ENCODE measurements at places on chromosomes 11 and 22.

DNA sequence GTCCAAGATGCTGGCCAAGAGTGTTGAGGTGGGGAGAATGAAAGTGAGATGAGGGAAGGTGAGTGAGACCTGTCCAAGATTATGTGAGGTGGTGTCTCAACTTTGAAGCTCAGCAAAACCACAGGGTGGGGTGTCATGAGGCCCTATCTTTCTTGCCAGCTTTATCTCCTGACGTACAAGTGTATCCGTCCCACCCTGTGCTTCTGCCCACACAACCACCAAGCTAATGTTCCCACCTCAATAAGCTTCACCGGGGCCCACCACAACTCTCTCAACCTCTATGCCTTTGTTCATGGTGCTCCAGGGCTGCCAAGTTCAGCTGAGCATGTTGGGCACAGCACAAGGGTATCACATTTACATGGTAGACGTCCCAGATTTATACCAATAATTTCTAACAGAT is 7.1 kb upstream of the TPST2 start:
- no peak for DNase-seq

GRCh38 chr11:83403691-83404389 is 117.7 kb upstream of the CCDC90B start:
- DNase-seq: no peak

GRCh38 chr11:9616042-9616675 is 42.7 kb downstream of the WEE1 start:
- DNase-seq: peak; percentile 15

- DNase-seq: no peak
Observed at GRCh38 chr11:66101066-66101464, 31.0 kb downstream of the PACS1 start.

DNA sequence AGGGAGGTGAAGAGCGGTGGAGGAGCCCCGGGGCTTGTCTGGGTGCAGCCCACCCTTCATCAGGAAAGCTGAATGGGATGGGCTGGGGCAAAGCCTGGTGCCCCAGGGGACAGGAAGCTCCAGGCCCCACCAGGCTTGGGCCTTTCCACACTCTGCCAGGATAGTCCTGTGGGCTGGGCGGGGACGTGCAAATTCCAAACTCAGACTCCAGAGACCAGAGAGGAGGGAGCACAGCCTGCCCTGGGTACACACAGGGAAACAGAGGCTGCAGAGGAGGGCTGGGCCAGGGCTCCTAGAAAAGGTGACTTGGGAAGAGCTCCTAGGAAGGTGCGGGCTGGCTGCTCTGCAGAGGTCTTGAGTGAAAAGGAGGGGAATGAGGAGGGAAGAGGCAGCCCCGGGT is 124.7 kb downstream of the MED15 start:
- DNase-seq: no peak

DNA sequence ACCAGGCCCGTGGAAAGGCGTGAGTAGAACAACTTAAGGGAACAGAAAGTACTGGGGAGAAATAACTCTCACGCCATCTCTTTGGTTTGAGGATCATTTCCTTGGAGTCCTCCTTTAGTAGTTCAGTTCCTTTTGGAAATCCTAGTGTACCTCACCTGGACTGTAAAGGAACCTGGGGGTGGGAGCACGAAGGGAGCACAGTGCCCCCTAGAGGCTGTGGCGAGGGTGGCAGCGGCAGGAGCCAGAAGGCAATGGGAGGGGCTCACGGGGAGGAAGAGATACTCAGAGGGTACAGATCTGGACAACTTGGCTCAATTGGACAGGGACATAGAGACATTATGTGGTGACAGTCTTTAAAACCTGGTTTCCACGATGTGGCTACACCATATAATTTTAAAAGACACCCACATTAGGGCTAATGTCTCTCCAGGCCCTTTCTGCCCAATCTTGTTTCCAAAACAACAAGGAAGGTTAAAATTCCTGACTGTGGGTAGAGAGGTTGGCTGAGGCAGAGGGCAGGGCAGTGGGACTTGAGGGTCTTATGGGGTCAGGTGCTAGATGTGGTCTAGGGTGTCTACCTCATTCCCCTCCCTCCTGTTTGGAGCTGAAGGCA is 87.0 kb downstream of the CSNK2A3 start:
- peak; percentile 55 for DNase-seq

DNA sequence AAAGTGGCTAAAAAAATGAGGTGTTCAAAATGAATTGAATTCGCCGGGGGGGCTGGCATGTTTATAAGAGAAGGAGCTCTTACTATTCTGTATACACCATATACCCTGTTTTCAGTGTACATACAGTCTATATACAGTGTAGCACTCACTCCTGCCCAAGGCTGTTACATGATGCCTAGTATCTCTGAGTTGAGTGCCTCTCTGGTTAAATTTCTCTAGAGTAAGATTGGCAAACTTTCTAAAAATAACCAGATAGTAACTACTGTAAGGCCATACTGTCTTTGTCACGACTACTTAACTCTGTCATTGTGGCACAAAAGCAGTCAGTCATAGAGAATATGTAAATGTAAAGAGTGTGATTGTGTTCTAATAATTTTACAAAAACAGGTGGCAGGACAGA is 58.1 kb downstream of the PHF21A start:
- DNase-seq: no peak

DNA sequence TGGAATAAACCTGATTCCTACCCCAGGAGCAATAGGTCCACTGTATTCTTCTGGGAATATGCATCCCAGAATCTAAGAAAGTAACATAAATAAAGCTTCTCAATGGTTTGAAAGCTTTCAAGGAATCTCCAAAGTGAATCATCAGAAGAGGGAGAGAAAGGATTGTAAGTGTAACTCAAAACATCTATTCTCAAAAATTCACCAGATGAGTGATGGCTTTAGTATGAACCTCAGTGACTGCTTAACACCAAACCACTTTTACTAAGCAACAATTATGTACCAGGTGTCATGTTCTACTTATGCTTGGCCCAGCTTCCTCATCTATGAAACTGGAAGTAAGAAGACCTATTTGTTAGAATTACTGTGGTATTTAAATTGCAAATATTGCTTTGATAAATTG is 7.4 kb downstream of the RAB38 start:
- DNase-seq: no peak

GRCh38 chr11:86046116-86046515 is 22.8 kb downstream of the PICALM start:
- DNase-seq: no peak

GRCh38 chr11:88050247-88050646 is 125.0 kb downstream of the RAB38 start:
- DNase-seq: no peak

DNA sequence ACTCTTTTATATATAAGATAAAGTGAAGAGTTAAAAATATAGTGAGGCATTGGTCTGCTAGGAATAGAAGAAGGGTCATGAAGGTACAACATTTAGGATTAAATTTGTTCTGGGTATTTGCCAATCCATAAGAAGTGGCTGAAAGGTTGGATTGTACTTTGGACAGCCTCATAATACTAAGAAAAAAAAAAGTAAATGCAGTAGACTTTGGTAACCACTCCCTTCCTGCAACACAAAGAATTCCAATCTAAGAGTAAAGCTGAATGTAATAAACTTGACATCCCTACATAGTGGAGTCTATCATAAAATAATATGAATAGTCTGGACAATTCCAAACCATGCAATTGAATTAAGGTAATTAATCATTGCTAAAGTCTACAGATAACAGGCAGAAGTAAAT is 2294.4 kb downstream of the LRRC4C start:
- DNase-seq: no peak

DNA sequence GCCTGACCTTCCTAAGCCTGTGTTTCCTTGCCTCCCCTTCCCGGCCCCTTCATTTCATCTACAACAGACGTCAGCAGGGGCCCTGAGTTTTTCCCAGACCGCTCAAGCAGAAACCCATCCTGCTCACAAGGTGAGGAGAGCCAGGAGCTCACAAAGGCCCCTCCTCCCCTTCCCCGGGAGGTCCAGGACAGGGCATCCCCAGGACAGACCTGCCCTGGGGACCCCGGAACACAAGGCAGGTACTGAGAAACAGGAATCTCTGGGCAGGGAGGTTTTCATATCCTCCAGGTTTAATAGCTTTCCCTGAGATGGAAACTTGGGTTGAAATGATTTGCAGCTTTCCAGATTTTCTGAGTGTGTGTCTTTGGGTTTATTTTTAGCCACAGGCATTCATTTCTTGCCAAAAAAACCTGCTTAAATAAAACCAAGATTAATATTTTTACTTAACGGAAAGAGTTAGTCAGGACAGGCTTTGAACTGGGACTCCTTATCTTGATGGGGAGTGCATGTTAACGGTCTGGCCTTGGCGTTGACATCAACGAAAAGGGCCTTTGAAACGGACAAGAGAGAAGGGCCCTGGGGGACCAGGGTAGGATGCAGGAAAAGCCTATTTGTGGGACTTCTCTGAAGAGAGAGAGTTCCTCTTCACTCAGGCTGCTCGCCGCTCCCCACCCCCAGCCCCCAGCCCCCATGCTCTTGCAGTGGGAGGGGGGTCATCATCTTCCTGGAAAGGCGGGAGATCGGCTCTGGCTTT is 38.5 kb downstream of the TIMP3 start:
- DNase-seq: no peak

GRCh38 chr11:114354076-114354475 is 46.2 kb downstream of the C11orf71 start:
- peak; percentile 58 for DNase-seq

DNA sequence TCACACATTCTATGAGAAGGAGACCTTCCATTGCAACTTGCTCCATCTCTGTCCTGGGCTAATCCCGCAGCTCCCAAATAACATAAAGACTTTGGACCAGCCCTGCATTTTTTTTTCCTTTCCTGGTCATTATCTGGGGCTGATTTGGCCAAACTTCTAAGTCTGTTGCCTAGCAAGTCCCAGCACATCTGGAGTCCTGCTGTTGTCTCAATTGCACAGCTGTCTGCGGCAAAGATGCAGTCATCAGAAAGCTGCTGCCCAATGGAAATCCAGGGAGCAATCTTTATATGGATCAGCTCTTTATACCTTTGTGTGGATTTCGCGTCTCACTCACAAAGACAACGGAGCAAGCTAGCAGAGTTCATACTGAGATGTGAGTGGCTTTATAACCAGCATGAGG is 105.9 kb downstream of the NXPE2 start:
- DNase-seq: no peak

- no peak for DNase-seq
Observed at GRCh38 chr11:87972133-87972532, 203.1 kb downstream of the RAB38 start.

DNA sequence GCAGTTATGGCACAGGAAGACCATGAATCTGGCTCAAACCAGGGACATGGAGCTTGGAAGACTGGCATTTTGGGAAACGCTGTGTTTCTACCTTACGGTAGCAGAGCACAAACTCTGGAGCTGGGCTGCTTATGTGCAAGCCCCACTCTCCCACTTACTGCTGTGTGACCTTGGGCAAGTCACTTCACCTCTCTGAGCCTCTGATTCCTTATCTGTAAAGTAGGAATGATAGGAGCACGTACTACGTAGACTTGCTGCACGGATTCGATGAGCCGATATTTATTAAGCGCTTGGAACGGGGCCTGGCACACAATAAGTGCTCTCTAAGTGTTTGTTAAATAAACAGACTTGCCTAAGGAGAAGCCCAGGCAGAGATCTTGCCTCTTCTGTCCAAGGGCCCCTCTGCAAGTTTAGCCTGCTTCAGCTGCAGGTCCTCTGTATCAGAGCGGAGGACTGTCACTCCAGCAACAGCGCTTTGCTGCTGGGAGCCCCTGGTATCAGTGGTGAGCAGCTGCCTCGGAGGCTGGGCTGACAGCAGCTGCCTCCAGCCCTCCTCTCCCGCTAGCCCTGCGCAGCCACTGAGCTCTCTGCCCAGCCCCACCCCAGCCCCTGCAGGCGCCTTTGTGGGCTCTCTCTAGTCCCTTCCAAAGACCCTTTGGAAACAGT is 96.9 kb upstream of the ANO1 start:
- no peak for DNase-seq
